ENCODE measurements at places on chromosomes 1 and 21.

DNA sequence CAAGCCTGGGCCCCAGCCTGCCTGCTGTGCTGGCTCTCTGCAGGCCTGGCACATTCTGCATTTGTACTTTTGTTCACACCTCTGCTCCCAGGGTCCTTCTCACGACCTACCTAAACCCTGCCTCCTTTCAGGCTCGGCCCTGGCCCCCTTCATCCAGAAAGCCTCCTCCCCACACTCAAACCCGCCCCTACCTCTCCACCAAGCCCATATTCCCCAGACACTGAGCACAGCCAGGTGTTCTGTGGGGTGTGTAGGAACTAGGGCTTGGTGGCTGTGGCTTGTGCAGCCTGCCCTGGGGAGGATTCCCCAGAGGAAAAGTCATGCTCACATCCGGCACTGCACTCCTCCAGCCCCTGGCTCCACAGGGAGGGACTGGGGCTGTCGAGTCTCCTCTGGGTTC lies 8.2 kb upstream of the MIXL1 start:
- no peak for DNase-seq

GRCh38 chr1:159854693-159855192 lies 7.7 kb downstream of the VSIG8 start:
- DNase-seq, result no peak

- no peak for DNase-seq
Measured at GRCh38 chr1:155004352-155005075, 1.9 kb downstream of the ZBTB7B start.

DNA sequence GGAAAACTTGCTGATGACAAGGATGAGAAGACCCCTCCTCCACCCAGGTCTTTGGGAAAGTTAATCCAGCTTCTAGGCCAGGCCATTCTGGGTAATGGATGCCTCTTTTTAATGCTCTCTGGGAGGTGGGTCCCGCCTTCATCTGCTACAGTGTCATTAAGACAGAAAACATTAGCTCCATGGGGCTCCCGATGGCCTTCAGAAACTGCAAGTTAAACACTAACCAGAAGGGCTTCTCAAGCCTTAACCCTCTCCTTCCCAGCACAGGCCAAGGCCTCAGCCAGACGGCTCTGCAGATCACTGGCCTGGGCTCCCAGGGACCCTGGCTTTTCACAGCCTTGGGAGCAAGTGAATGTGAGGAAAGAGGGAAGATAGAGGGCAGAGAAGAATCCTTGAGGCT lies 364.9 kb downstream of the MATN1 start:
- no peak for DNase-seq

DNA sequence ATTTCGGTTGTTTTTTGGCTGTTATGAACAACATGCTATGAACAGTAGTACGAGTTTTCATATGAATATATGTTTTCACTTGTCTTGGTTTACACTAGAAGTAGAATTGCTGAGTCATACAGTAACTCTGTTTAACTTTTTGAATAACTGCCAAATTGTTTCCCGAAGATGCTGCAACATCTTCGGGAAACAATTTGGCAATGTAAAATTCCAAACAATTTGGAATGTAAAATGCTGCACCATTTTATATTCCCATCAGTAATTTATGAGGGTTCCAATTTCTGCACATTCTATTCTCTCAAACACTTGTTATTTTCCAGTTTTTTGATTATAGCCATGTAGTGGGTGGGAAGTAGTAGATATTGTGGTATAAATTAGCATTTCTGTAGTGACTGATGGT lies 11.6 kb downstream of the PCBP3 start:
- no peak for DNase-seq

DNA sequence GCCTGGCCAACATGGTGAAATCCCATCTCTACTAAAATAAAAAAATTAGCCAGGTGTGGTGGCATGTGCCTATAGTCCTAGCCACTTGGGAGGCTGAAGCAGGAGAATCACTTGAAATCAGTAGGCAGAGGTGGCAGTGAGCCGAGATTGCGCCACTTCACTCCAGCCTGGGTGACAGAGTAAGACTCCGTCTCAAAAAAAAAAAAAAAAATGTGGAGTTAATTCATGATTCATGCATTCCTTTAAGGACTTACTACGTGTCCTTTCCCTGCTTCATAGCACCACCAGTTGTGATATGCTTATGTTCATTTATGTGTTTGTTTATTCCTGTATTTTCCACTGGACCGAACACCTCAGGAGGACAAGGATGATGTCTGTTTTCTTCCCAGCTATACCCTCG lies 12.7 kb upstream of the PRELP start:
- peak; percentile 40 for DNase-seq

DNA sequence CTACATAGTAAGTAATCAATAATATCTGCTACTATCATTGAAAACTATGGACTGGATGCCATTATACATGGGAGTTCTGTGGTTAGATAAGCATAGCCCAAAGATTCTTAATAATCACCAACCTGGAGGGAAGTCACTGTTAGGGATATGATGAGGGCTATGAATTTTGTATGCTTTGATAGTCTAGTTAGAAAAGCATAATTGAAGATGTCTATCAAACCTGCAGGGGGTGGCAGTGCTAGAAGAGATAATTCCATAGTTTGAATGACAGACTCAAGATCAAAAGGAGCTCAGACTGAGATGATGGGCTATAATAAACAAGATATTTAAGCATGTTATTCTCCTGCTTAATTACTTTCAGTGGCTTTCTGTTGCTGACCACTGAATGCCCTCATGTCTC lies 15.4 kb upstream of the COA6 start:
- DNase-seq, result no peak

DNA sequence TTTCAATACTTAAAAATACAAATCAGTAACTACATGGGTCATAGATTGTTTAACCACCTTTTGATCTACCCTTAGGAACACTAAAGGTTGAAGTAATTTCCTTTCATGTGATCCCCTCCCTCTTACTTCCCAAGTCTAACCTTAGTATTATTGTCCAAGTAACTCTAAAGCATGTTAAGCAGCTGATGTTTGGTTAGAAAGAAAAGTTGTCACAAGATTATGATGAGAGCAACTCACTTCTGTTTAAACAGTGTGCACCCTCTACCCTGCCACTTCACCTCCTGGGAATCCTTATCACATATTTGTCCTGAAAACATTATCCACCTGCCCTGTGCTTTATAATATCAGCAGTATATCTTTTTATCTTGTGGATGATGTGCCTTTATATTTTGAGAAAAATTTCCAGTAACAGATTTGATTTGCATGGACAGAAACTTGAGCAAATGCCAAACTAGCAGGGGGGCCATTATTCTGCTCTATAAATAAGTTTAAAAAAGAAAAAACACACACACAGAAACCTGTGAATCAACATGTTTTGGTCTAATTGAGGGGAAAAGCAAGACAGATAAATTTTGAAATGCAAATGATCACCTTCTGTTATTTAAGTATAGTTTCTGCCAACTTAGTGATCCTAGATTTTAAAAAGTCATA lies 194.3 kb downstream of the RPS6KC1 start:
- no peak for DNase-seq

- DNase-seq, result peak; percentile 31
Measured at GRCh38 chr1:81811757-81812371, 11.1 kb downstream of the ADGRL2 start.

GRCh38 chr1:107152395-107152794 lies 11.6 kb downstream of the NTNG1 start:
- DNase-seq, result no peak

GRCh38 chr1:67957066-67957465 lies 93.4 kb downstream of the DIRAS3 start:
- no peak for DNase-seq

DNA sequence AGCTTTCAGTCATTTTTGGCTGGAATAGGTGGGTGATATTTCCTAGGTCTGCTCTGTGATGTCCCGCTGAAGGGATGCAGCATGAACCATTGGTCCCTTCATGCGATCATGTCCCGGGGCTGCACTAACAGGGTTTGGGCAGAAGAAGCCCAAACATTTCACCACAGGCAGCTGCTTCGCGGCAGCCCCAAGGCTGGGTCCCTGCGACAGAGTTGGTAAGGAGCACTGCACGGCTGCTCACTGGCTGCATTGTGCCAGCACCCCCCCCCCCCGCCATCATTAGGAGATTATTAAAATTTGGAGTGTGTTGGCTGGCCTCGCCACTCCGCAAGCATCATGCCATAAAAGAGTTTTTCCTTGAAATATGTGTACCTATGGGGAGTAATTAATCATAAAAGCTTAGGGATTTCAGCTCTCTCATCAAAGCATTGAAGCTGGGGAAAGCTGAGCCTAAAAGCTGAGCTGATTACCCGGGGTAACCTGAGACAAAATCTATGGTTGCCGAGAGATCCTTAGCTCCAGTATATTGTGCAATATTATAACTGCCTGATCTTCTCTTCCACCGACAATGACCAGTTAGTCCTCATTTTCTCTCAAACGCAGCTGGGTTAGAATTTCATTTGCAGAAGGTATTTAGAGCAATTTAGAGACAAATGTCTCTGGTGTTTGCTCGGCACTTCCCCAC lies 62.5 kb downstream of the PEX14 start:
- DNase-seq, result no peak

All from RCC 7860 (cell line).